ENCODE measurements at places on chromosomes 13 and 19. TPM values are rescaled to one million over a fixed set of nuclear protein-coding genes. Genes with fewer than 3 reads are reported as not detected.

- no peak for DNase-seq
These were observed 49.8 kb downstream of the ELF1 start for GRCh38 chr13:40969169-40969901.

- DNase-seq: no peak
These were observed 97.4 kb downstream of the FREM2 start for GRCh38 chr13:38784036-38784880.

DNA sequence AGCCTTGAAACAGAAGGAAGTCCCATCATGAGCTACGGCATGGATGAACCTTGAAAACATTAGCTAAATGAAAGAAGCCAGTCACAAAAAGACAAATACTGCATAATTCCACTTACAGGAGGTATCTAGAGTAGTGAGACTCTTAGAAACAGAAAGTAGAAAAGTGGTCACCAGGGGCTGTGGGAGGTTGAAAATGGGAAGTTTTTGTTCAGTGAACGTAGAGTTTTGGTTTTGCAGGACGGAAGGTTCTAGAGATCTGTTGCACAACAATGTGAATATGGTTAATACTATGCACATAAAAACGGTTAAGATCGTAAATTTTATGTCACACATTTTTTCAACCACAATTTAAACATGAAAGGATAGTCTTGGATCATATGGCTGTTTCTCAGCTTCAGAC lies 11.9 kb upstream of the SLC10A2 start:
- no peak for DNase-seq

GRCh38 chr19:41887711-41888382 lies 4.9 kb downstream of the ARHGEF1 start:
- DNase-seq: no peak

DNA sequence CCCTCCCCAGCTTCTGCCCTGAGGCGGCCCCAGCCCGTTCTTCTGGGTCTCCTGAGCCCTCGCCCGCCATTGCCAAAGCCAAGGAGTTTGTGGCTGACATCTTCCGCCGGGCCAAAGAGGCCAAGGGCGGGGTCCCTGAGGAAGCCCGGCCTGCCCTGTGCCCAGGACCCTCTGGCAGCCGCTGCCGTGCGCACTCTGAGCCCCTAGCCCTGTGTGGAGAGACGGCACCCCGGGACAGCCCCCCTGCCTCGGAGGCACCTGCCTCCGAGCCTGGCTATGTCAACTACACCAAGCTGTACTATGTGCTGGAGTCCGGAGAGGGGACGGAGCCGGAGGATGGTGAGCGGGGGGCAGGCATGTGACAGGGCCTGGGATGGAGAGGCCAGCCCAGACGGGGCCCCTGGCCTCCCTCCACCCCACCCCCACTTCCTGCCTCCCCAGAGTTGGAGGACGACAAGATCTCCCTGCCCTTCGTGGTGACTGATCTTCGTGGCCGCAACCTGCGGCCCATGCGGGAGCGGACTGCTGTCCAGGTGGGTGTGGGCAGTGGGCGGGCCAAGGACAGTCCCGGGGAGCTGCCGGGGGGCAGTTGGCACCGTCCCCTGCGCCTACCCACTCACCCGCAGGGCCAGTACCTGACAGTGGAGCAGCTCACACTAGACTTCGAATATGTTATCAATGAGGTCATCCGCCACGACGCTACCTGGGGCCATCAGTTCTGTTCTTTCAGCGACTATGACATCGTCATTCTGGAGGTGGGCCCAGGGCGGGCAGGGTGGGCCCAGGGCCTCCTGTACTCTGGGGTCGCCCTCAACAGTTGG lies 7.0 kb downstream of the DCAF15 start:
- DNase-seq: no peak

- DNase-seq: no peak
These were observed 15.2 kb downstream of the TNNT1 start for GRCh38 chr19:55133639-55134444.

GRCh38 chr19:47093841-47094240 lies 19.7 kb downstream of the ZC3H4 start:
- no peak for DNase-seq

GRCh38 chr19:48363500-48363809 lies 285 bp downstream of the TMEM143 start:
- no peak for DNase-seq

- DNase-seq: no peak
These were observed 182.2 kb downstream of the FOXO1 start for GRCh38 chr13:40484101-40484800.

DNA sequence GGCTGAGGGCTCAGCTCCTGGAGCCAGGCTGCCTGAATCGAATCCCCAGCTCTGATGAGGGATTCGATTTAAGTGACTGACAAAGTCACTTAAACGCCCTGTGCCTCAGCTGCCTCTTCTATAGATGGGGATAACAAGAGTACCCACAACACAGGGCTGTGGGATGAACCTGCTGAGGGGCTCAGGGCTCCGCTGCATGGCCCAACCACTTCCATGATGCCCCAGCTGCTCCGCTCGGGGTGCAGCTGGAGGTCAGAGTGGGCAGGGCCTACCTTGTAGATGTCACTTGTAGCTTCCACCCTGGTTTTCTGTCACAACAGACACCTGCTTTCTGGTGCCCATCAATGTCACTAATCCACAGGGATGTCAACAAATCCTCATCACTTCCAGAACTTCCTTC lies 39.2 kb downstream of the STK24 start:
- no peak for DNase-seq

- DNase-seq: no peak
These were observed 710.9 kb upstream of the SPRY2 start for GRCh38 chr13:81051873-81052272.

Gene SLC25A41
- 0.23 TPM for polyA plus RNA-seq

DNA sequence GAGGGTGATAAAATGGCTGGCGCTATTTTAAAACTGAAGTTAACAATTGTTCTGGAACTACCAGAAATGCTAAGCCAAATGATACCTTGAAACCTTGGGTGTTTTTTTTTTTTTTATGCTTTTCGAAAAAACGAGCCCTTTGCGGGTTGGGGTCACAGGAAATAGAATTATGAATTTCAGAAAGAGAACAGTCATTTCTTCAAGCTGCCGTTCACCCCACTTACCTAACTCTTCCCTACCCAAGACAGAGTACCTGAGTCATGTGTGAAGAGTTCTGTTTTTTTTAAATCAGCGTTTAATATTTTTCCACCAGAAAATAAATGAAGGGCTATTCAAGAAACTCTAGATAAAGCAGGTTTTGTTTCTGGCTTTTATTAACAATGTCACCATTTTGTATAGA lies 35.3 kb downstream of the KLF2 start:
- no peak for DNase-seq

- DNase-seq: no peak
These were observed 93.5 kb downstream of the DACH1 start for GRCh38 chr13:71773531-71773930.

DNA sequence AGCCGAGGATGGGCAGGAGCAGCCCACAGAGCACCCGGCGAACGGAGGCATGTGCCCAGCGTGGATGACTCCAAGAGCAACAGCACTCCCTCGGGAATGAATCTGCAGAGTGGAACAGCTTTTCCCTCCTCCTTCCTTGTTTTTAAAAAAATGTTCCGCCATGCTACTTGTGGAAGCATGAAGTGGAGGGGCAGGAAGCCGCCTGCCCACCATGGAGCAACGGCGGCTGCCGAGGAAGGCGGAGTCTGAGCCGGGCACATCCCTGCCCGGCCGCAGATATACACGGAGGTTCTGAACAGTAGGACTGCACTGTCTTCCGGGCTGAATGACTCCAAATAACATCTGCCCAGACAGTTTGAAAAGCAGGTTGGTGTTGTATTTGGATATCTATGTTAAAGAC lies 65.2 kb downstream of the SOX1 start:
- no peak for DNase-seq

DNA sequence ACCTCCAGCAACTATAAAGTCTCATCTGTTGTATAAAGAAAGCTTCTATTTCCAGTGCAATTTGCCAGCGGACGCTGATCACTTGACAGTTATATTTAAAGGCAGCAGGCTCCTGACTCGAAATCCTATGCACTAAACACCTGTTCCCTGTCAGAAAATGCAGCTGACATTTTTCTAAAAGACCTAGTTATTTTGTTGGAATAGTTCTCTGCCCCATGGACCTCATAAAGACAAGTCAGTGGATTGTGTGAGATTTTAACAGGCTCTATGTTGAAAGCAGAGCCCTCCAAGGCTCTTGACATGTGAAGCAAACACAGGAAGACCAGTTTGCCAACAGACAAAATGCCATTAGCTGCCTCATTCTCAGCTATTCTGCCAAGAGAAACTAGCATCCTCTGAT lies 304.7 kb upstream of the KLF12 start:
- no peak for DNase-seq

- DNase-seq: no peak
These were observed 310.0 kb upstream of the KLF12 start for GRCh38 chr13:74444161-74444571.

Gene ANGPTL8
- polyA plus RNA-seq: 0.87 TPM

Gene PRMT1
- polyA plus RNA-seq: 209 TPM

Gene DOCK6
- polyA plus RNA-seq: 34.5 TPM

DNA sequence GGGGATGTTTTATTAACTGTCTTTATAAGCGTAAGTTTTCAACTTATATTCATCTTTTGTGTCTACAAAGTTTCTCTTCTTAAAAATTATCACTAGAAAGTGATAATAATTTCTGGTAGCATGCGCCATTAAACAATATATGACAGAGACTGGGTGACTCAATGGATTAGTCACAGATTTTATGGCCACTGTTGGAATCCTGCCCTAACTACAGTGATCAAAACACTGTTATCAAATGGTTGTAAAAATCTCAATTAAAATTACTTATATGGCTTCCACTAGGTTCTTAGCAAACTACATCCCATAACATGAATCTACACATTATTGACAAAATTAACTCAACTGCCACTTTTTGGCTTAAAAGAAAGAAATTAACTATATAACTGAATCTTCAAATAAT lies 350.0 kb downstream of the DACH1 start:
- no peak for DNase-seq

Gene MAMSTR
- polyA plus RNA-seq: 146 TPM

DNA sequence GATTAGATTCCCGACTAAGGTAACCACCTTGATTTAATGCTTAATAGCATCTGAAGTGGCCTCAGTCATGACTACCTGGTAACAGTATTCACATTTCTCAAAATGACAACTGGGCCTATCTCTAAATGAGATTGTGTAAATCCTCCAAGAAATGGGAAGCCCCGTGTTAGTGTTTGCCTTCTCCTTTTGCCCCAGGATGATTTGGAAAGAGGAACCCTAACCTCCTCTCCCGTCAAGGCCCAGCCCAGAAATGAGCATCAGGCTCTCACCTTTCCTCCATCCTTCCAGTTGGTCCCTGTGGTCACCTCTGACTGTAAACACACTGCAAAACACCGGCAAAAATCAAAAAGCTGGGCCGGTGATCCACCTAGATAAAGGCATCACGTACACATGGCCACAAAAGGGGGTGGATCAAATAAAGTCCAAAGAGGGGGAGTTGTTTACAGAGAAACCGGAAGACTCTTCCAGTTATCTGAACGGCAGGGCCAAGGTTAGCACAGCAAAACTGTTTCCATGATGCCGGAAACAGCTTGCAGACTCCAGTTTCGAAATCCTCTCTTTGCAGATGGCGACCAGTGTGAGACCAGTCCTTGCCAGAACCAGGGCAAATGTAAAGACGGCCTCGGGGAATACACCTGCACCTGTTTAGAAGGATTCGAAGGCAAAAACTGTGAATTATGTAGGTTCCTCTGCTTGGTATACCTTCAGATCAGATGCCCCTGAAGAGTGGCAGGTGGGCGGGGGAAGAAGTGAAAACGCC lies 16.4 kb downstream of the F10 start:
- no peak for DNase-seq

Gene HOMER3
- polyA plus RNA-seq: 66.7 TPM

Gene CEACAM21
- 0.82 TPM for polyA plus RNA-seq

Gene SIGLEC9
- polyA plus RNA-seq: 0.65 TPM

DNA sequence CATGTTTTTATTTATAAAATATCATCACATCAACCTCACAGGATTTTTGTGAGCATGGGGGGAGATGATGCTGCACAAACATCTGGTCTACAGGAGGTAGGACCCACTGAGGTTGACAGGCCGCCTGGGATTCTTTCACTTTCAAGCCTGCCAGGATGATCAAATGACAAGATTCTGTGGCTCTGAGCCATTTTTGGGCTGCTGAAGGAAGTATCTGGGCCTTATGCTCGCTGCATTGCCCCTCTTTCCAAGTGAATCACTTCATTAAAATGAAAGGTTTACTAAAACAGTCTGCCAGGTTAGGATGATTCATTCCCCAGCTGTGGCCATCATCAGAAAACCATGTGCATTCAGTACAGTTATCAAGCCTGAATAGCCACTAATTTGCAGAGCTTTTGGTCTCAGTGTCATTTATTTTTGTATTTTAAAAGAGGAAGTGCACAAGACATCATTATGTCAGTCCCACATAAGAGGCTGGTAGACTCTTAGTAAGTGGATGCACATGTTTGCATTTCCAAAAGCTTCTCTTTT lies 34.4 kb downstream of the STARD13 start:
- no peak for DNase-seq

- DNase-seq: no peak
These were observed 338 bp downstream of the RGCC start for GRCh38 chr13:41457589-41458186.

DNA sequence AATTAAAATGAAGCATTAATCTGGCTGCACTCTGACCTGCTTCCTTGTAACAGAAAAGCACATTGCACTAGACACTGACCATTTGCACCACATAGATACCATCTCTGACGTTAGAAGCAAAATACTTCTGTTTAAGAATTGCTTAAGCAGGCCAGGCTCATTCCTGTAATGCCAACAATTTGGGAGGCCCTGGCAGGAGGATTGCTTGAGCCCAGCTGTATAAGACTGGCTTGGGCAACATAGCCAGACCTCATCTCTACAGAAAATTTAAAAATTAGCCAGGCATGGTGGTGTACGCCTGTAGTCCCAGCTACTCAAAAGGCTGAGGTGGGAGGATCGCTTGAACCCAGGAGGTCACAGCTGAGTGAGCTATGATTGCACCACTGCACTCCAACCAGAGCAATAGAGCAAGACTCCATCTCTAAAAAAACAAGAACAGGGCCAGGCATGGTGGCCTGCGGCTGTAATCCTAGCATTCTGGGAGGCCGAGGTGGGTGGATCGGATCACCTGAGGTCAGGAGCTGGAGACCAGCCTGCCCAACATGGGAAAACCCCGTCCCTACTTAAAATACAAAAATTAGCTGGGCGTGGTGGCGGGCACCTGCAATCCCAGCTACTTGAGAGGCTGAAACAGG lies 7.0 kb upstream of the TLE6 start:
- no peak for DNase-seq

Gene RAB3A
- 4.2 TPM for polyA plus RNA-seq

- no peak for DNase-seq
These were observed 95.5 kb upstream of the KLHL1 start for GRCh38 chr13:70203661-70204229.
